ENCODE measurements at places on chromosomes 12 and 14.

DNA sequence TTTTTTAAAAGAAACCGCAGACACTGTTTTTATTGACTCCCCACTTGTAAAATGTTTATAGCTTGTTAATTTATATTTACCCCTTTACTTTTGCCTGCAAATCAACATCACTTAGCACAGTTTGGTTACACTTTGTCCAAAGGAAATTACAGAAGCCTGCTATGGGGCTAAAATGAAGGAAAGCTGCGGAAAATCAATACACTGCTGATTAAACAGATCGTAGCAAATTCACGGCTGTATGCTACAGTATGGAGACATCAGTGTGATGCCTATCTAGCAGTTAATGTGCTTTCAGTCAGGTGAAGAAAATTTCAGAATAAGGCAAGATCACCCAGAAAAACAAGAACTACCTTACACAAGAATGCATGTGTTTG lies 110.0 kb downstream of the FOXG1 start:
- no peak for DNase-seq

GRCh38 chr12:38892087-38892786 lies 13.2 kb downstream of the CPNE8 start:
- DNase-seq = no peak

DNA sequence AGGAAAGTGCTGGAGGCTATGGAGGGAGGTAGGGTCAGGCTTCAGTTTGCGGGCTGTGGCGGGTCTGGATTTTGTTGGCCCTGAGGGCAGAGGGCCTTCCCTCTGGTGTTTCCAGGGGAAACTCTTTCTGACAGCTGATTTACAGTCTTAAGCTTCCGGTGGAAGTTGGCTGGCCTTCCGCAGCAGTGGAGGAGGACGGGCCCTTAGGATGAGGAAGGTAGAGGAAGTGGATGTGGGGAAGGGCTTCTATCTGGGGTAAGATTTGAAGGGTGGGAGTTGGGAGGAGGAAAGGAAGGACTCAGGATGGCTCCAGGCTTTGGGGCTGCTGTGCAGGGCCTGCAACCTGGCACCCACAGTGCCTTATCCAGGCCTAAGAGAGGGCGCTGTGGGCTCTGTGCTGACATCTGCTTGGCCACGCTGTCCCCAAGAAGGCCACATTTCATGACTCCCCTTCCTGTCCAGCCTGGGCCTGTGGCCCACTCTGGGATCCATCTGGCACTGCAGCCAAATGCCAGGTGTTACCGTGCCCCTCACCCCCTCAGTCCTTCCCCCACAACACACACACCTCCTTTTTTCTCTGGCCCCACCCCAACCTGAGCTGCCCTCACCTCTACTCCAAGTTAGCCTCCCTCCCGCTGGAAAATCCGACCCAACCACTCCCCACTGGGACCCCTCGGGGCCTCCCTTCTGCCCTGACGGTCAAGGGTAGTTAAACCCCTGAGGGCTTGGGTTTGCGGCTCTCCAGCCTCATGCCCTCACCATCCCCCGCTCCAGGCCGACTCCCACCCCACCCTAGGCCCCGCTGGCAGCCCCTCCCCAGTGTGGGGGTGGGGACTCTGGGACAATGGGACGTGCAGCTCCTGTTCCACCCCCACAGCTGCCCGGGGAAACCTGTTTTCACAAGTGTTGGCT lies 7.7 kb upstream of the PPP1R13B start:
- DNase-seq = no peak

DNA sequence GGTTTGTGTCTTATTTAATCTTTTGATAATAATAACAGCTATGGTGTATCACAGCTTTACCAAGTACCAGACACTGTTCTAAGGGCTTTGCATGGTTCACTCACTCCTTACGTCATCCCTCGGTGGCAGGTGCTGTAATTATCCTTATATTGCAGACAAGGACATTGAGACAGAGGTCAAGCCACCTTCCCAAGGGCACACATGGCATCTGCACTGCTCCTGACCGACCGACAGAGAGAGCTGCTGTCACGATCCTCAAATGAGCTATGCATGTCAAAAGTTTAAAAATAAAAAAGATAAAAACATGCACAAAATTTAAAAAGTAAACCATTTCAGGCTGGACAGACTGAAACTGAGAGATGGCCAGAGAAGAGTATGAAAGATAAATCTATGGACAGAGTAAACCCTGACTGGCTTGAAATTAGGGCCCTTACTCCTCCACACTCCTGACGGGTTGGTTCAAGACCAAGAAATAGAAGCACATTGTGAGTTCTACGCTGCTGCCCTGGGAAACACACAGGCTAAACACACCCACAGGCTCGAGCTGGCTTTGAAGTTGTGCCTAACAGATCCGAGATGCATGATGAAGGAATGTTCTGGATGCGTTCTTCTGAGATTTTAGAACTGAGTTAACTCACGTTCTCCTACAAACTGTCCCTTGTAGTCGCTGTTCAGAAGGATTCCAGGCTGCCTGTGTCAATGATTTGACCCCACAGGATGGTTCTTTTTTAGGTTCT lies 268.7 kb downstream of the ZFP36L1 start:
- DNase-seq = no peak

- DNase-seq = no peak
Measured at GRCh38 chr12:119679081-119679480, 11.1 kb downstream of the PRKAB1 start.

GRCh38 chr12:51023625-51024382 lies 2.4 kb downstream of the SLC11A2 start:
- DNase-seq = no peak

DNA sequence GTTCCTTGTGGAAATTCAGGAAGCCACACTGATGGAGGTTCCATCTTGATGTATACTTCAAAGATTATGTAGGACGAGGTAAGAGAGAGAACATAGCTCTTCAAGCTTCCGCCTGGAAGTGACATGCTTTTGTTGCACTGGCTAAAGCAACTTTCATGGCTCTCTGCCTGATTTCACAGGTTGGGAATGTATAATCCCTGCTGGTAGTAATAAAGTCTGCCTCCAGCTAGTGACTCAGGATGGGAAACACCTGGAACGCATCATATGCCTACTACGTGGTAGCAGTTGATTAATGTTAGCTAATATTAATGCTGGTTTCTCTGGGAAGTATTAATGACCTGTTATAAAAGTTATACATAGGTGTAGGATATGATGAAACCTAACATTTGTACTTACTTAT lies 71.1 kb downstream of the PELI2 start:
- DNase-seq = peak; percentile 8

GRCh38 chr12:96434107-96434506 lies 33.9 kb upstream of the CDK17 start:
- no peak for DNase-seq

DNA sequence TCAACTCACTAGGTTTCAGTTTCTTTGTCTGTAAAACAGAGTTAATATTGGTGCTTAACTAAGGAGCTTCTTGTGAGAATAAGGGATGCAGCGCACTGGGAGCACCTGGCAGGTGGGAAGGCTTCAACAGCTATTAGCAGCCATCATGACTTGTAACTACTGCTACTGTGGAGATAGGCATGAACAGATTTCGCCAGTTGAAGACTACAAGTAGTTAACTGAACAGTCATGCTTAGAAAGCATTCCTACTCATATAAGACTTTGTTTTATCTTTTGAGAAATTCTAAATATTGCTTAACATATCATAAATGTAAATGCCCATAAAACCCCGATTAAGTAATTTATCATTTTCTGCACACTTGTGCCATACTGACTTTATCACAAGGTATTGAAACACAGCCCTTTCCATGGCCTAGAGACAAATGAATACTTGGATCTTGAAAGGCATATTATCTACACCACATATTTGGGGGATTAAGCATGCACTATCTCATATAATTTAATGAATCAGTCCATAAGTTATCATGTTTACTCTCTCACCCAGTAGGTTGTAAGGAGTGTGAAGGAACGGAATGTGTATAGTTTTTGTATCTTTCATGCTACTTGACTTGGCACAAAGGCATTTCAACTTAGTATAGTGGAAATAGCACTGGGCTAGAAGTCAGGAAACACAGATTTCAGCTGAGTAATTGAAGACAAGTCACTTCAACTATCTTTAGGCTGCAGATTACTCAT lies 16.1 kb downstream of the NTN4 start:
- DNase-seq = no peak

- DNase-seq = no peak
Measured at GRCh38 chr12:57934819-57935218, 6.5 kb upstream of the ATP23 start.

GRCh38 chr12:52573743-52574142 lies at the start of gene KRT74:
Gene KRT74, minus strand, starts transcription at chr12:52573843. Its CDS starts 66 bp downstream, at chr12:52573777.
- no peak for DNase-seq

- DNase-seq = no peak
Measured at GRCh38 chr12:104494137-104494792, 37.5 kb downstream of the CHST11 start.

DNA sequence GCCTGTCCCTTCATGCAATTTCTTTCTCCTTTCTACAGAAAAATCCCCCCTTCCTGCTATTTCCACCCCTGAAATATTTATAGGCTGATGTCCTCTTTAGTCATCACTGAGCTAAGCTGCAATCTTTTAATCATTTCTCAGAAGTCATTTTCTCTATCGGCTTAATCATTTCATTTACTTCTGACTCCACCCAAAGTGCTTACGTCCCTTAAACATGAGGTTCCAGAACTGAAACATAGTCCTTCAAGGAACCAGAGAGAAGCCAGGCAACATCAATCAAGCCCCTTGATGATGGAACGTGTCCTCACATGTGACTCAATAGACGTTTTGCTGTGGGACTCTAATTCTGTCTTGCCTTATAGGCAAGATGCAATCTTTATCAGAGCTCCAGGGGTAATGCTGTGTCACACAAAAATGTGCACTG lies 148.7 kb upstream of the KRR1 start:
- DNase-seq = no peak

DNA sequence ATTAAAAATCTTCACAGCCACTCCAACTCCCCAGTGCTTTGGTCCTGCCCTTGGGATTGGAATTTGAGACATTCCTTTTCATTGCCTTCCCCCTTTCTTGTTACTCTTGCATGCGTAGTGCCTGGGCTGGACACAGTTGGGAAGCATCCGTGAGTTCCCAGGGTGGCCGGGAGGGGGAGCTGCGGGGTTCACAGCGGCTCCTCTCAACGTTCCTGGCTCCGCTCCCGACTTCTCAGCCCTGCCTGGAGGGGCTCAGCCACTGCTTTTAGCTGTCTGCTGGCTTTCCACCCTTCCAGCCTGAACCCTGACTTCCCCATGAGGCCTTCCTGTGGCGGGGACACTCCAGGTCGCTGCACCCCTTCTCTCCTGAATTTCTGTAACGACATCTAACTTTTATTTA lies 3.2 kb downstream of the TEX52 start:
- no peak for DNase-seq

GRCh38 chr12:99983456-99984258 lies 1.1 kb downstream of the ANKS1B start:
- no peak for DNase-seq

- DNase-seq = no peak
Measured at GRCh38 chr14:92954933-92955332, 32.0 kb downstream of the CHGA start.

- no peak for DNase-seq
Measured at GRCh38 chr12:74415633-74416032, 122.0 kb upstream of the ATXN7L3B start.

DNA sequence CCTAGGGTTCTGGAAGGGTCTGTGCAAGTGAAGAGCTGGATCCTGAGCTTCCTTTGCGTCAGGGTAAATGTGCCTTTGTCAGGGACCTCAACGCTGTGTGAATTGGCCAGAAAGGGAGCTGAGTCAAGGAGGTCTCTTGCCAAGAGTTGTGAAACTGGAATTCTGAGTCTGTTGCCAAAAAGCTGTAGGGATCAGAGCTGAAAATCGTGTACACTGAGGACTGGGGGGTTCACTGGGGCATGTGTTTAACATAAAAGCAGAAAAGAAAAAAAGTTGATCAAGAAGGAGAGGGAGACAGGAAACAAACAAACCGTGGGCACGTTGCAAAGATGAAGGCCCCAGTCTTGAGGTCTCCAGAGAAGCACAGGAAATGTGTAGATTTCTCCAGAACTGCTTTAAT lies 1081.5 kb downstream of the VRK1 start:
- DNase-seq = no peak

- DNase-seq = no peak
Measured at GRCh38 chr12:14442221-14442881, 76.9 kb downstream of the ATF7IP start.

DNA sequence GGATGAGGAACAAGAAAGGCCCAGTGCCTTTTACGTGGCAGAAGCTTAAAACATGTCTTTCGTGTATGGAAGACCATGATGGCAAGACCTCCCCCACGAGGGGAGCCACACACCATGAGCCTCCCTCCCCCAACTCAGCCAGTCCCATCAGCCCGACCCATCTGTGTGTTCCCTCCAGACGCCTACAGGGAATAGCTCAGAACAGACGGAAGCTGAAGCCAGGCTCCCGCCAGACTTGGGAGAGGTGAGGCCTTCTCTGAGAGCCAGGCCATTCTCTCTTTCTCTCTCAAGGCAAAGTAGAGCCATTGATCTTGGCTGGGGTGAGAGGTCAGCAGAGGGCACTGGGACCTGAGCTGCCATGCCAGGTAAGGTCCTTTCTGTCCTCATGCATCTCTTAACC lies 9.5 kb downstream of the REM2 start:
- DNase-seq = no peak

Measured in Panc1 (cell line).